Mesenteric fat pad (tissue), 1 donor: ENCODE measurements at places on chromosomes 5 and 9.

DNA sequence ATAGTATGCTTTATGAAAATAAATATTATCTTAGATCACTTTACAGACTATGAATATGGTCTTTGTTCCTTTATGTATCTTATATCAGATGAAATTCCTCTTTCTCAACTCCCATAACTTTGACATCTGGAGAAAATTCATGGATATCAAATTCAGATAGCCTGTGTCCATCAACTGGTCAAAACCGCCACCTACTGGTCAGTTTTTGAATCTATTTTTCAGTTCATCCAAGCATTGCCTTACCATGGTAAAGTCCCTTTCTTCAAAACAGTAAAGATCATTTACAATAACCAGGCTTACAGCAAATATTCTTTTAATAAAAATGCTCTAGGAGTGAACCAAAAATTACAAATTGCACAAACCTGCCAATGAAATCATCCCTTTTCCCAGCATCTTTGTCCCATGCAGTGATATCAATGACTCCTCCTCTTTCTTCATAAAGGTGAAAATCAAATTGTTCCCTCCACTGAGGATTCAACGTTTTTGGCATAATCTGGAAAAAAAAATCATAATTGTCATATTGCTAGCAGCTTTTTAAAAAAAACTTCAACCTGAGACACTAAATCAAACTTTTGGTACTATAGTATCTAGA lies 290.5 kb downstream of the SLF1 start:
- no peak for DNase-seq

- DNase-seq, result no peak
Measured at GRCh38 chr5:34603378-34603777, 52.8 kb upstream of the RAI14 start.

- DNase-seq, result no peak
Measured at GRCh38 chr5:172999372-172999973, 15.9 kb downstream of the ATP6V0E1 start.

DNA sequence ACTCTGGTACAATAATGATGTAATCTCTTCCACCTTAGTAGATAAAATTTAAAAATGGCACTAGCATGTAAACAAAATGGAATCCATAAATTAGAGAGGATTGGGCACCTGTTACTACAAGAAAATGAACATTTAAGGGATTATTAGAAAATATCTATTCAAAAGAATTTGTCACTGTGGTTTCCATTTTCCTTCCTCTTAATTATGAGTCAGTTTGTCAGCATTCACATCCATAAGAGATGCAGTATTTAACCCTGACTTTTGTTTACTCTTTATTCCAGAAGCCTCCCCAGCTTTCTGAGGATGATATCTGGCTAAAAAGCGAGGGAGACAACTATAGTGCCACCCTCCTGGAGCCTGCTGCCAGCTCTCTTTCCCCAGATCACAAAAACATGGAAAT lies 72.1 kb downstream of the C9orf152 start:
- DNase-seq, result no peak

DNA sequence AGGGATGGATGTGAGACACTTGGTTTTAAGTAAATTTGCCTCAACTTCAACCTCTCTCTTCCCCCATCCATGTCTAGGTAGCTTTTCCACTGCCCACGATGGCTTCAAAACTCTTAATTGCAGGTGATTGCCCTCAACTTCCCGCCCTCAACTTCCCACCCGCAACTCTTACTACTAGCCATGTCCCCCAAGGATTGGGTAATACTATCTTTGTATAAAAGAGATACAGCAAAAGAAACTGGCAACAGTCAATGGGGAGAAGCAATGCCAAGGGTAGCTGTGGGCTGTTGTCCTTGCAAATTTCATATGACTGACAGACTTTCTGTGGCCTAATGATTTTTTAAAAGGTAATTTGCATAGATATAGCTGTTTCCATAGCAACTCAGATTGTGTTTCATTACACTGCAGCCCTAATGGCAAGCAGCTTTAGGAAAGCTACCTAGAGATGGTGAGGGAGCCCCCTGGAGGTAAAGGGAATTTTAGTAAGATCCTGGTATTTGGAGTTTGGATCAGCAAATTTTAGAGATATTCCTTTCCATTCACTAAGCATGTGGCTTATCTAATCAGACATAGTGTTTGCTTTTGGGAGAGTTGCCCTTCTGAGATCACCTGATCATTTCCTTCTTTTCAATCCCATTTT lies 421.5 kb upstream of the DAP start:
- no peak for DNase-seq

- no peak for DNase-seq
Measured at GRCh38 chr5:150411245-150411979, 1.3 kb downstream of the CD74 start.

DNA sequence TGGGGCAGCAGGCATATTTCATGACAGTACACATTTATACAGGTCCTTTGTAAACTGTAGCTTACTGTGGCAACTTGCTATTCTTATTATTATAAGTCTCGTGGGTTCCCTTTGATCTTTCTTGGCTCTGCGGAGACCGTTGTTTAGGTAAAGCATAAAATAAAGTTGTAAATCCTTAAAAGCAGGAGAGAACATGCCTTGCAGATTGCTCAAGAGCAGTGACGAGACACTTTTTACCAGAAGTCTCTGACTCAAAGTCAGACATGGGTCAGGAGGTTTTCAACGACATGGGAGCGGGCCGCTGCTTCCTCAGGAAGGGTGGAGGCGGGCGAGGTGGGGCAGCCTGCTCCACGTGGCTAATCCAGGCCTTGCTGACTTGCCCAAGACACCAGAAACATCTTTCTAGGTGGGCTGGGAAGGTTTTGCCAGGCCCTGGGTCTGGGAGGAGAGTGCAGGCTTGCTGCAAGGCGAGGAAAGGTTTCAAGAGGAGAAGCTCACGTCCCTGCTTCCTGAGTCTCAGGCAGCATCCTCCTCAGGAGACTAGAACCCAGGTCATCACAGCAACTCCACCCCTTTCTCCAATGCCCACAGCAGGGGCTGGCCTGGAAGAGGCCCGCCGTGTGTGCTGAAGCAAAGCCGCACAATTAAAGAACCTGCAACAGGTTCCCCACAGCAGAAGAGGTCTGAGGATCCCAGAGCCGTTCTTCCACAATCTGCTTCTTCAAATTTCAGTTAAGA lies 6.5 kb downstream of the TBC1D2 start:
- DNase-seq, result no peak

DNA sequence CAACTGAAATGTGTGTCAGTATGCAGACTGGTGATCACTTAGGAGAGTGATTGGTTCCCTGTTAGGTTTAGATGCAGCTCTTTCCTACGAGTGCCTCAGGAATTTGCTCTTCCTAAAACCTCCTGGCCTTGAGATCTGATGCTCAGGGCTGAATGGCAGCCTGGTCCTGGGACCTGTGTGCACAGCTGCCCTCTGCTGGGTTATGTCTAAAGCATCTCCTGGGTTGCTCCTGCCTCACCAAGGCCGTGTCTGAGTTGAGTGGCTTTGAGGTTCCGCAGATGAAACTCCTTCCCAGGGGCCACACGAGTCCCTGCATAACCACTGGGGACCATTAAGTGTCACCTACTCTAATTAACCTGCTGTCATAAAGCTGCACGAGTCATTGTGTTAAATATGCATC lies 59.5 kb downstream of the MVB12B start:
- no peak for DNase-seq

- no peak for DNase-seq
Measured at GRCh38 chr5:57687596-57687995, 205.0 kb upstream of the ACTBL2 start.

GRCh38 chr5:82538339-82539034 lies 260.3 kb upstream of the RPS23 start:
- DNase-seq, result no peak

DNA sequence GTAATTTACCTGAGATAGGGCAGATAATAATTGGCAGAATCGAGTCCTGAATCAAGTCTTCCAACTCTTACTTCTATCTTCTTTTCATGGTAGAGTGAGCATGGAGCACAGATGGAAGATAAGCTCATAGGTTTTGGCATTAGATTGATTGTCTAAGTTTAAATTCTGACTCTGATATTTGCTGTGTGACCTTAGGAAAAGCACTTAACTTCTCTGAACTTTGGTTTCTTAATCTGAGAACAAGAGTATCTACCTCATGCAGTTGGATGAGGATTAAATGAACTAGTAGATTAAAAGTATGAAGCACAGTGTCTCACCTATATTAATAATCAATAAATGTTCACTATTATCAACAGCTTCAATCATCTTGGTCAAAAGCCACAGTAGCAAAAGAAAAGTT lies 9.4 kb upstream of the ASTN2 start:
- DNase-seq, result no peak

GRCh38 chr9:128169925-128170324 lies 9.9 kb downstream of the BBLN start:
- no peak for DNase-seq

DNA sequence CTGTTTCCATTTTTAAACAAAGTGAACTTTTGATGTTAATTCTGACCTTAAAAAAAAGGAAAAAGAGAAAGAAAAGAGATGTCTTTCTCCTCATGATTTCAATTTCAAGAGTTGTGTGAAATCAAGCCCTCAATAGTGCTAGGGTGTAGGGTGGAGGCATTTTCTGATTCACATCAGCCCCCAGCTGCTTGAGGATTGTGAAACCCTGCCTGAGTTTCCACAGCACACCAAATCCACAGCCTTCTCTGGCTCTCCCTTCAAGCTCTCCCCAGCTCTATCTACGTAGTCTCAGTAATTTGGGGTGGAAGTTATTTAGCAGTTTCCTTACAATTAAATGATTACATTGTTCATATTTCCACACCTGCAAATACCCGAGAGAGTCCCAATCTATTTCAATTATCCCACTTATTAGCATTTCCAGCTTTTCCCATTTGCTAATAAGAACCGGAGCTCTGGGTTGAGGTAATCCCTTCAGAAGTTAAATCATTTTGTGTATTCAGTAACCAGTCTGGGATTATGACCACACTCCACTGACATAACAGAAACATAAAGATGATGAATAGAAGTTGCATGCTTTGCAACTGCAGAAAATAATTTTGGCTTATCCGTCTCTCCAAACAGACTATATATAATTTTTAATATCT lies 54.9 kb downstream of the MTX3 start:
- no peak for DNase-seq

DNA sequence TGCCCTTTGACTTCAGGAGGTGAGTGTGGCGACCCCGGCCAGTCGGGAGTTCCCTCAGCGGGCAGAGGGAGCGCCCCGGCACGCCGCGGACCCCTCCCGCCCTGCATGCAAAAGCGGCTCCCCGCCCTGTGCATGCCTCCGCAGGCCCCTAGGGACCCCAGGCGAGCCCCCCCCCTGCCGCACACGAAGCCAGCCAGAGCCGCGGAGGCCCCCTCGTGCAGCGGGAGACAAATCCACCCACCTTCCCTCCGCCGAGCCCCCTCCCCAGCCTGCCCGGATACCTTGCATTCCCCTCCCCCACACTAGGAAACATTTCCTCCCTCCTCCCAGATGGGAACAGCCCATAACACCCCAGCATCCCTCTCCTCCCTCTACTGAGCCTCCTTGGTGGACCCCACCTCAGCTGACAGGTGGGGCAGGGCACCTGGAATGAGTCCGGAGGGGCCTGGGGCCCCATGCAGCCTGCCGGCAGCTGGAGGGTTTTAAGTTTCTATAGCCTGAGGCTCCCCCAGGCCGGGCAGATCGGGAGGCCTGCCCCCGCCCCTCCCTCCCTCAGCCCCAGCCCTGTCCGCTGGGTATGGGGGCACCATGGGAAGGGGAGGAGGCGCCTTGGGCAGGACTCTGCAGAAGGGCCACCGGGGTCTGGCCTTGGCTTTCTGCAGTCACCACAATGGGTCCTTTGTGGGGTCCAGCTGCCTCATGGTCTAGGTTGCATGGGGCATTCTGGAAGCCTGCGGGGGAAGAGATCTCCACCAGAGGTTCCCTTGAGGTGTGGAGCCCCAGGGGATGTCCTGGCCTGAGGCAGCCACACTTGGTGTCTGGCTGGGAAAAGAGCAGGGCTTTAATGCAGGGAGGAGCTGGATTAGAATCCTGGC lies 601 bp downstream of the ERGIC1 start:
- no peak for DNase-seq

- DNase-seq, result no peak
Measured at GRCh38 chr9:75148561-75148960, 60.2 kb downstream of the OSTF1 start.

DNA sequence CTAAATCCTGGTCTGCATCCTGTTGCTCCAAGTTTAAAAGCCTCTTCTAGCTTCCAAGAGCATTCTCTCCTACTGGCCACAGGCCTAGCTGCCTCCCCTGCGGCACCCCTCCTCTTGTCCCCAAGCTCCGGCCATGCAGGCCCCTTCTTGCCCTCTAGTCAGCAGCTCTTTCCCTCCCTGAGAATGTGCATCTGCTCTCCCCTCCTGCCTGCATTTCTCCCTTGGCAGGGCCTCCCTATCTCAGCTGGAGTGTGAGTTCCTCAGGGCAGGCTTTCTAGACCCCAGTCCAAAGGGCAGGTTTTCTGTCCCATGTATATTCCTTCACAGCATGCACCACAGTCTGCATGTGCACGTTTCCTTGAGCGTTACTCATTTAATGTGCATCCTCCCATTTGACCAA lies 24.6 kb upstream of the BARX1 start:
- DNase-seq, result no peak

DNA sequence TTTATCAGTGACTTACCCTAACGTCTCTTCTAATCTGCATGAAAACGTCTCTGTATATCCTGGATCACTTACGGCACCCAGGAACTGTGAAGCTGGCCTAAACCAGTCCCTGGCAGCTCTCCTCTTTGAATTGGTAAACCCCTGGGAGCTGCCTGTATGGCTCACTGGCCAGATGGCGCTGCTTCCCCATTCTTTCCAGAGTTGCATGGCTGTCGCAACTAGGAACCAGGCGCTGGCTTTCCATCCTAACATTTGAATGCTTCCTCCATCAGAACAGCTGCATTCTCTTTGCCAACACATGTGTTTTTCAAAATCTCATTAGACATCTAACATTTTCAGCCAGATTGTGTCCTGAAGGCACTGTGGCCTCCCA lies 8.0 kb upstream of the PCA3 start:
- DNase-seq, result no peak

DNA sequence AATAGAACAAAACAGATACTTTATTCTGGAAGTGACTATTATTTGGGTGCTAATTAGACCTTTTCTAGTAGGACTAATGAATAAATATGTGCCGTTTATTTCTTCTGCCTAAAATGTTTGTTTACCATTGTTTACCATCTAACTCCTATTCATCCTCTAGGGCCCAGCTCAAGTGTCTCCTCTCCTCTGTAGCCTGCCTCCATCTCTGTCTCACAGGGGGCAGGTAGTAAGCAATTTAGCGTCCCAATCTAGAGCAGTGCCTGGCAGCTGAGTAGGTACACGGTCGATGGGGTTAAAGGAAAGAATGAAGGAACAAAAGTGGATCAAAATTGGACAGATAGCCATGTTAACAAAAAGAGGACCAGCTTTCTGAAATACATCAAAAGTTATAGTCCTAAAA lies 230.9 kb downstream of the SLF1 start:
- DNase-seq, result no peak

- no peak for DNase-seq
Measured at GRCh38 chr5:174849426-174849825, 125.0 kb downstream of the MSX2 start.

- DNase-seq, result no peak
Measured at GRCh38 chr5:107820429-107820828, 149.7 kb upstream of the EFNA5 start.

- no peak for DNase-seq
Measured at GRCh38 chr9:73468716-73469115, 317.1 kb downstream of the ANXA1 start.
